Cortex of kidney (tissue), 1 donor: ENCODE measurements at places on chromosomes 6 and 20.

- DNase-seq: no peak
These were observed 301.8 kb upstream of the AGPAT4 start for GRCh38 chr6:161575523-161576254.

GRCh38 chr6:133759524-133759923 is 129.4 kb upstream of the TCF21 start:
- no peak for DNase-seq

DNA sequence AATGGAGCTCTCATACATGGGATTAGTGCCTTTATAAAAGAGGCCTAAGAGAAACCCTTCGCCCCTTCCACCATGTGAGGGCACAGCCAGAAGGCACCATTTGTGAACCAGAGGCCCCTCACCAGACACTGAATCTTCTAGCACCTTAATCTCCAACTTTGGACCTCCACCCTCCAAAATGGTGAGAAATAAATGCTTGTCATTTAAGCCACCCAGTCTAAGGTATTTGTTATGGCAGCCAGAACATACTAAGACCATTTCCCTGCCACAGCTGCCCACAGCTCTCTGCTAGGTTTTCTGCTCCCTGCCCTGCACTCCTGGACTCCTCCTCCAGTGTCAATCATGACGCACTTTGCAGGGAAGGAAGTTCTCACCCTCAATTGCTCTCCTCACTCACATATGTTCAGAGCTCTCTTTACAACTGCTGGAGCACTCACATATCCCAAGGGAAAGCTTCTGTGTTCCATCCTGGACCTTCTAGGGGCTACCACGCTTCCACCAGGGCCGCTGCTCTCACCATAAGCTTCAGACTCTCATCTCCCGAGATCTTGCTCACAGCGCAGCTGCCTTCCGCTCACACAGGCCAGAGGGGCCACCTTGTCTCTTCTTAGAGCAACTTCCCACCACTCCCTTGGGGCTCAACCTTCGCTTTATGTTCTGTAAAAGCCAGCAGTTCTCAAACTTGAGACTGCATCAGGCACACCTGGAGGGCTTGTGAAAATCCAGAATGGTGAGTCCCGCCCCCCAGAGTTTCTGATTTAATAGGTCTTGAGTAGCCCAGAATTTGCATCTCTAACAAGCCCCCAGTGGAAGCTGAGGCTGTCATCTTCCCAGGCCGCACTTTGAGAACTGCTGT is 1.6 kb upstream of the LY86 start:
- no peak for DNase-seq

DNA sequence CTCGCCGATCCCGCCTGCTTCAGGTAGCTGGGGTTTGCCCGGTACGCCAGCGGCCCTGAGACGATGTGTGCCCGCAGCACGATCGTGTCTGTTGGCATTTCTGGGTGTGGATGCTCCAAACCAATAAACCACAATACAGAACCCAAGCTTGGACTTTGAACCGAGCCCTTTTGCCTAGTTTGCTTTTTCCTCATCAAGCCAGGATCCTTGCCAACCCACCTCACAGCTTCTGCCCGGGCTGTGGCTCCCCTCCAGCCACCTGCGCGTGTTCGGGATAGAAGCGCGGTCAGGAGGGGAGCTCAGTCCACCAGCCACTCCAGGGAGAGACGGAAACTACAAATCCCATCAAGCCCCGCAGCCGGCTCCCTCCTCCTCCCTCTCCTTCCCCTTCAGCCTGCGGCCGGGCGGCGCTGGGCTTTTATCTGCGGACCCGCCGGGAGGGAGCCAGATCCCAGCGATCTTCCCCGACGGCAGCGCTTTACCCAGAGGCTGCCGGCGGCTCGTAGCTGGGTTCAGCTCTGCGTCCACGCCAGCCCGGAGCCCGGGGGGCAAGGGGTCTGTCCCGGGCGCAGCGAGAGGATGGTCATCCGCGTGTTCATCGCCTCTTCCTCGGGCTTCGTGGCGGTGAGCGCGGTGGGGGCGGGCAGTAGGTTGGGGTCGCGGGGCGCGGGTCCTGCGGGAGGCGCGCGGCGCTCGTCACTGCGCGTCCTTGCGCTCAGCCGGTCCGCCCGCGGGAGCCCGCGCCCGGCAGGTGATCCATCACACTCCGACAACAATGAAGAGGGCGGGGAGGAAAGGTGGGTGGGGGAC is at the start of gene SH3BGRL2:
SH3BGRL2 (plus strand) TSS at position 447 of the 810 bp plus-strand sequence; CDS start at position 580, 133 bp downstream.
- DNase-seq: peak; percentile 19

GRCh38 chr6:37783025-37783855 is 36.3 kb upstream of the ZFAND3 start:
- no peak for DNase-seq

GRCh38 chr6:128886706-128887105 is 3.8 kb downstream of the LAMA2 start:
- no peak for DNase-seq

DNA sequence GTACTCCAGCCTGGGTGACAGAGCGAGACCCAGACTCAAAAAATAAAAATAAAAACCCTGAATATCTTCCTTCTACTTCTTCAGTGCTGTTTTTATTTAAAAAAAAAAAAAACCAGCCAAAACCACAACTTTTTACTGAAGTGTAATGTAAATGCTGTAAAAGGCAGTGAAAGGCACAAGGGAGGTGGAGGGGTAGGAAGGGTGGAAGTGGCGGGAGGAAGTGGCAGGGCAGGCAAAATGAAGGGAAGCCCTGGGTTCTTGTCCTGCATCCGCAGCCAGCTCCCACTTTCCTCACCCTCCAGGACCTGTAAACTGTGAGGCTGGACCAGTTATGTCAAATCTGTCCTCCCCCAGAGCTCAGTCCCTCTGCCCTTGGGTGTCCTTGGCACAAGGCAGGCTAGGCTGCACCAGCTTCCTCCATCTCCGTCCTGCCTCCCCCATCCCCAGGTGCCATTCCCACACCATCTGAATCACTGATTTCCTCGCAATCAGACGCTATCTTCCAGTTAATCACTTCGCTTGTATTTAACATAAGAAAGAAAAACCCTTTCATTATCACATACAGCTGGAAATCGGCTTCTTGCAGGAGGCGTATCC is 13.7 kb upstream of the PANK2 start:
- DNase-seq: no peak

GRCh38 chr20:25991051-25991755 is 294.6 kb upstream of the ZNF337 start:
- DNase-seq: no peak

DNA sequence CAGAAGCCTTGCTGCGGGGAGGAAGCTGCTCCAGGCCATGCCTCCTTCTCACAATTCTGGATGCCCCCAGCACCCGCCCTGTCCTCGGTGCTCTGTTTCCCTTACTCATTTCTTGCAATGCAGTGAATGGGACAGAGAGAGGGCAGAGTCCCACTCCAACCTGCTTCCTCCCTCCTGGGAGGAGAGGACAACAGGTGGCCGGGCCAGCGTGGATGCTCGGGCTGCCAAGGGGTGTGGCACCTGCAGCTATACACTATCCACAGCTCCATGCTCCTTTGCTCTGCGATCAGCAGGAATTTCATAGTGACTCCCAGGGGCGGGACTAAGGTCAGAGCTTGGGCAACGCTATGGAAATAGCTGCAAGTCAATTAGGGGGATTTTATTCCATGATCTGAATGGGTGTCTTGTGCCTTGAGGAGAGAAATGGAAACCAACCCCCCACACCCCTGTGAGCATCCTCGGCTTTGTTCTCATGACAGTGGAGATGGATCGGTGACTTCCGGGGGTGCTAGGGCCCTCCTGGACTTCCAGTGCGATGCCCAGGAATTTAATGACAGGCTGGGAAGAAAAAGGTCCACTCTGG is 192.5 kb downstream of the MYLK4 start:
- DNase-seq: no peak

- DNase-seq: no peak
These were observed 168.6 kb upstream of the AFDN start for GRCh38 chr6:167658106-167658505.

GRCh38 chr20:48837014-48837413 is 9.2 kb upstream of the PREX1 start:
- no peak for DNase-seq
